ENCODE measurements at places on chromosomes 5 and 9. TPM values are rescaled to one million over a fixed set of nuclear protein-coding genes. Genes with fewer than 3 reads are reported as not detected.

Gene DHFR
- polyA plus RNA-seq: 34.4 TPM

Gene GLE1
- 28.4 TPM for polyA plus RNA-seq

Gene BNIP1
- polyA plus RNA-seq: 19.9 TPM

Gene AK6
- polyA plus RNA-seq: 70.6 TPM

Gene CCNI2
- polyA plus RNA-seq: 0.66 TPM

Gene ARL10
- 7.8 TPM for polyA plus RNA-seq

Gene C1QTNF2
- 0.24 TPM for polyA plus RNA-seq

Gene ADGRD2
- polyA plus RNA-seq: 1.7 TPM

Gene CDKN2B-AS1
- 0.44 TPM for polyA plus RNA-seq

Gene ITGA2
- polyA plus RNA-seq: 0.82 TPM

Gene C5orf46
- not detected for polyA plus RNA-seq

Gene RASGRF2
- polyA plus RNA-seq: 0.33 TPM

Gene LHX6
- not detected for polyA plus RNA-seq

Gene STPG3
- 3.3 TPM for polyA plus RNA-seq

Gene CTXN3
- not detected for polyA plus RNA-seq

Gene HK3
- not detected for polyA plus RNA-seq

Gene ANKDD1B
- polyA plus RNA-seq: not detected

Gene SLC34A1
- polyA plus RNA-seq: not detected

All from cardiac muscle cell (in vitro differentiated cells and primary cell).